B cell (primary cell): ENCODE measurements at places on chromosomes 2 and 18.
A peak's percentile ranks its signal among the peaks of the same experiment; 100 is the strongest.

- no peaks in the 10 kb centered on the region for H3K36me3 ChIP-seq
- no peak overlapping the region for H3K27ac ChIP-seq
- H3K4me1 ChIP-seq, result no peaks in the 10 kb centered on the region
Observed at GRCh38 chr2:147913701-147914480, 69.1 kb downstream of the ACVR2A start.

DNA sequence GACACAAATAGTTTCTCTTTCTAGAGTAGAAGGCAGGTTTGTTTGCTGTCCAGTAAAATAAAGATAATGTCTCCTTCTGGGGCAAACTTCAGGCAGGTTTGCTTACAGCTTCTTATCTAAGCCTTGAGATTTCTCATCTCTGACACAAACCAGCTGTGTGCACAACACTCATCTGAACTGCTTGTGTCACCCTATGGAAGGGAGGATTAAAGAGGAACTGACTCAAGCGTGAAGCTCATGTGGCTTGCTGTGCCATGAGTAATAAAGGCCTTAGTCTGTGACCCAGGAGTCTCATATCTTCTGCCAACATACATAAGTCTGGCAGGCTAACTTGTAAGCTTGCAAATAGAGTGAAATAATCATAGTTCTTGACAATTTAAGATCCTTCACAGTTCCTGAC lies 24.2 kb upstream of the CPO start:
- no peaks in the 10 kb centered on the region for H3K27me3 ChIP-seq
- no peaks in the 10 kb centered on the region for H3K4me1 ChIP-seq
- no peaks in the 10 kb centered on the region for H3K36me3 ChIP-seq
- no peak for DNase-seq
- no peak overlapping the region for H3K27ac ChIP-seq

DNA sequence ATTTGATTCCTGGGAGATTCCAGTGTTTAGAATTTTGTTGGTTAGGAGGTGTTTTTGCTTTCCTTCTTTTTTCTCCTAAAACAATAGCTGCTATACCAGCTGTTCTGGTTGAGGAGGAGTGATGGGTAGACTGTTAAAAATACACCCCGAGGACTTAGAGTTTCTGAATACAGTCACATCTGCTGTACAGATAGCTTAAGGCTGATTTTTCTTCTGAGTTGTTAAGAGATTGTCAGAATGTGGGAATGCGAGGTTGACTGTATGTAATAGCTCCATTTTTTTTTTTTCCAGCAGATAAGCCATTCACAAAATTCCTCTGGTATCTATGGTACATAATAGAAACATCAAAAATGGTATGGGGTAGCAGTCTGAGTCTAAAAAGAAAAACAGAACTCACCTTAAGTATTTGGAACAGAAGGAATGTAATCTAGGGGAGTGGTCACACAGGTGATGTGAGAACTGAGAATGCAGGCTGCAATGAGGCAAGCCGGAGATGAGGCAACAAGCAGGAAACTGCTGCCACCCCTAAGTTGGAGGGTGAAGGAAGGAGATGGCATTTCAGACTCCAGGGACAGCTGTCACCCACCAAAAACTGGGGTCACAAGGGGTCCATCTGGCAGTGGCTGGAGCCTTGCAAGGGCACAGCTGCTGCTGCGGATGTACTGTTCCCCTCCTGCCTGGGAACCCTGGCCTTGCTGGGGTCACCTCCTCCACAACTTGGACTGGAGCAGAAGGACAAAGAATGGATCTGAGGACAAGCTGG lies 2.4 kb downstream of the DGKD start:
- H3K4me1 ChIP-seq, result peaks cover 84% of the 10 kb centered on the region
- no peaks in the 10 kb centered on the region for H3K27me3 ChIP-seq
- no peak for DNase-seq

DNA sequence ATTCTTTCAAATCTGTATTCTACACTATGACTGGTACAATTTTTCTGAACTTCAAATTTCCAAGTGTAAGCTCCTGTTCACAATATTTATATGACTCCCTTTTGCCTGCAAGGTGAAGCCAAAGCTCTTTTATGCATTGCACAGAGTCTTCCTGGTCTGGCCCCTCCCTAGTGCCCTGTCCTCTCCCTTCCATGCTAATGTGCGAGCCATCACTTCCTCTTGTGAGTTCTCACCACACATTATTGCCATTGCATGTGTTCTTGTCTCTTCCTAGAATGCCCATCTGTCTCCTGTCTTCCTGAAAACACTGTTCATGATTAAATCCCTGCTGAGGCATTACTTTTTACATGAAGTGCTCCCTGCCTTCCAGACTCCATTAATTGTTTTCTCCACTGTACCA lies 169.9 kb downstream of the MC4R start:
- DNase-seq, result no peak
- no peak overlapping the region for H3K27ac ChIP-seq
- no peaks in the 10 kb centered on the region for H3K4me1 ChIP-seq

DNA sequence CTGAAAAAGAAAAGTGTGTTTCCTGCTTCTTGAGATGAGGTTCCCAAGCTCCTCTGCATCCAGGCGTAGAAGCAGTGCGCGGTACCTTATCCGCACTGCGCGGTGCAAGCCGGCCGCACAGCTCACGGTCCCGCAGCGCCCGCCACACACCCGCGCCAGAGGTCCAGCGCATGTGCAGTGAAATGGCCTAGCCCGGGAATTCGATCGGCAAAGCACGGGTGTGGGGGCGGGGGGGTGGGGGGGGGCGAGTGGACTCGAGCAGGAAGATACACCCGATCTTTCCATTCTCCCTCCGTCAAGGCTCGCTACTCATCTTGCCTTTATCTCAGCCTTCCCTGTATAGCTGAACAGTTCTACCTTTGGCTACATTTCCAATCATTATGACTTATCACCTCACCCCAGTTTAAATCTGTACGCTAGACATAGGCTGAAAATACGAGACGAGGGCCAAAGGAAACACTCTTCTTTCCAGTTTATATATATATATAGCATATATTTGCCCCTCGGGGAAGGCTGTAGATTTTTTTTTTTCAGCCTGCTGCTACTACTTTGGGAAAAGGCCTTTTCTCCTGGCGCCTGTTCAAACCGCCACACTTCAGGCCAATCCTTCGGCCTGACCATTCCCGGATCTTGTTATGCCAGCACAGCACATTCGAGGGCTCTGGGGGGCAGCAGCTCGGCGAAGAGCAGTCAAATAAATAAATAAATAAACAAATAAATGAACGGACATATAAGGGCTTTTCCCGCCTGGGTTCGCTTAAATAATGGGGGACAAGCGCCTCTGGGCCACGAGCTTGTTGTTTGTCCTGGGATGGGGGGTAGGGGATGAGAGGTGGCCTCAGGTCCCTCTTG lies 10.4 kb downstream of the HOXD8 start:
- no peak overlapping the region for H3K27ac ChIP-seq
- H3K27me3 ChIP-seq, result peaks cover 58% of the 10 kb centered on the region
- H3K4me3 ChIP-seq, result no peak overlapping the region
- no peaks in the 10 kb centered on the region for H3K36me3 ChIP-seq
- H3K4me1 ChIP-seq, result peaks cover 40% of the 10 kb centered on the region

GRCh38 chr2:178998539-178998938 lies 51.4 kb downstream of the CCDC141 start:
- H3K27ac ChIP-seq, result no peak overlapping the region
- no peaks in the 10 kb centered on the region for H3K36me3 ChIP-seq
- peaks cover 11% of the 10 kb centered on the region for H3K4me1 ChIP-seq
- H3K4me3 ChIP-seq, result no peak overlapping the region
- peak; percentile 17 for DNase-seq

- no peak for DNase-seq
- no peaks in the 10 kb centered on the region for H3K27me3 ChIP-seq
- no peaks in the 10 kb centered on the region for H3K4me1 ChIP-seq
- no peaks in the 10 kb centered on the region for H3K36me3 ChIP-seq
- no peak overlapping the region for H3K4me3 ChIP-seq
Observed at GRCh38 chr2:150479075-150479915, 8.2 kb downstream of the RND3 start.

- no peaks in the 10 kb centered on the region for H3K36me3 ChIP-seq
- H3K27ac ChIP-seq, result no peak overlapping the region
- H3K27me3 ChIP-seq, result no peaks in the 10 kb centered on the region
- no peak overlapping the region for H3K4me3 ChIP-seq
- no peaks in the 10 kb centered on the region for H3K4me1 ChIP-seq
- DNase-seq, result no peak
Observed at GRCh38 chr2:239587841-239588240, 187.0 kb upstream of the HDAC4 start.

DNA sequence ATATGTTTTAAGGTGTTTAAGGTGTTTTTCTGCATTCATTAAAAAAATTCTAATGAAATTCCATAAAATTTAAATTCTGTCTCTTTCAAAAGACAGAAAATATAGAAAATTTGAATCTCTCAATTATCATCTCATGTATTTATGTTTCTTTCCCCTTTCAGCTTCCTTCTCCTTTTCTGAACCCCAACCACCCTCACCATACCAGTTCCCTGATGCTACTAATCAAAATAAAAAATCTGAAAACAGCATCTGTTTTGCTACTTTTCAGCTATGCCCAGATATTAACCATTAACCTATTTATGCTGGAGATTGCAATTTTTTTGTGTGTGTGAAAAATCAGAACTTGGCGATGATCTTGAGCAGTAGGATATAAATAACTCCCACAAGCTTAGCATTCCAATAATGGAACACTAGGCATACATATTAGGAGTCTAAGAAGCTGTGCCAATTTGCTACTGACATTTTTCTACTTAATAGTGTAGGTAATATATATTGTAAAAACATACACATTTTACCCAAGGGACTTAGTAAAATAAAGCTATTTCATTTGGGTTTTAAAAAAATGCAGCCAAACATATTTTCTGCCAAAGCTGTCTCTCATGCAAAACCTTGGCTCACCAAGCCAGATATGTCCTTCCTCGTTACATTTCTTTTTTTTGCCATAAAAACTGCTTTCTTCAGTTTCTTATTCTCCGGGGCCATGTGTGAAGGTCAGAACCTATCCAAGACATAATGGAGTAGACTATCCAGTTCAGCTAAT lies 32.6 kb upstream of the AGPS start:
- no peak for DNase-seq
- no peak overlapping the region for H3K27ac ChIP-seq
- H3K36me3 ChIP-seq, result no peaks in the 10 kb centered on the region
- H3K27me3 ChIP-seq, result no peaks in the 10 kb centered on the region
- no peaks in the 10 kb centered on the region for H3K4me1 ChIP-seq

GRCh38 chr2:191881982-191882816 lies 35.3 kb upstream of the CAVIN2 start:
- H3K27ac ChIP-seq, result no peak overlapping the region
- H3K36me3 ChIP-seq, result no peaks in the 10 kb centered on the region
- no peak overlapping the region for H3K4me3 ChIP-seq
- DNase-seq, result no peak
- no peaks in the 10 kb centered on the region for H3K27me3 ChIP-seq

- no peak overlapping the region for H3K4me3 ChIP-seq
- no peaks in the 10 kb centered on the region for H3K4me1 ChIP-seq
- no peaks in the 10 kb centered on the region for H3K27me3 ChIP-seq
Observed at GRCh38 chr2:76501641-76502040, 790.9 kb upstream of the GCFC2 start.

- H3K27me3 ChIP-seq, result no peaks in the 10 kb centered on the region
- no peak overlapping the region for H3K4me3 ChIP-seq
- no peaks in the 10 kb centered on the region for H3K36me3 ChIP-seq
- H3K4me1 ChIP-seq, result no peaks in the 10 kb centered on the region
Observed at GRCh38 chr18:49619801-49620200, 57.9 kb downstream of the LIPG start.

- H3K27ac ChIP-seq, result no peak overlapping the region
- H3K4me1 ChIP-seq, result no peaks in the 10 kb centered on the region
- H3K27me3 ChIP-seq, result no peaks in the 10 kb centered on the region
- no peak for DNase-seq
- H3K4me3 ChIP-seq, result no peak overlapping the region
- no peaks in the 10 kb centered on the region for H3K36me3 ChIP-seq
Observed at GRCh38 chr18:59768409-59768808, 71.2 kb upstream of the CCBE1 start.

- H3K27ac ChIP-seq, result peak overlapping the region; percentile 81
- no peaks in the 10 kb centered on the region for H3K27me3 ChIP-seq
- peaks cover 5% of the 10 kb centered on the region for H3K4me1 ChIP-seq
- H3K36me3 ChIP-seq, result no peaks in the 10 kb centered on the region
- no peak for DNase-seq
Observed at GRCh38 chr18:12946549-12947284, 1.1 kb upstream of the SEH1L start.

- H3K36me3 ChIP-seq, result no peaks in the 10 kb centered on the region
- no peaks in the 10 kb centered on the region for H3K27me3 ChIP-seq
- H3K27ac ChIP-seq, result no peak overlapping the region
- no peaks in the 10 kb centered on the region for H3K4me1 ChIP-seq
- no peak for DNase-seq
Observed at GRCh38 chr2:240257940-240258580, 117.6 kb upstream of the OTOS start.

- no peak overlapping the region for H3K4me3 ChIP-seq
- no peak overlapping the region for H3K27ac ChIP-seq
- no peaks in the 10 kb centered on the region for H3K4me1 ChIP-seq
Observed at GRCh38 chr2:60033325-60033724, 520.1 kb downstream of the BCL11A start.

- peaks cover 78% of the 10 kb centered on the region for H3K4me1 ChIP-seq
- H3K27me3 ChIP-seq, result no peaks in the 10 kb centered on the region
- H3K4me3 ChIP-seq, result no peak overlapping the region
- H3K27ac ChIP-seq, result peak overlapping the region; percentile 1
- peaks cover 28% of the 10 kb centered on the region for H3K36me3 ChIP-seq
Observed at GRCh38 chr2:197232010-197232409, 78.6 kb downstream of the ANKRD44 start.

DNA sequence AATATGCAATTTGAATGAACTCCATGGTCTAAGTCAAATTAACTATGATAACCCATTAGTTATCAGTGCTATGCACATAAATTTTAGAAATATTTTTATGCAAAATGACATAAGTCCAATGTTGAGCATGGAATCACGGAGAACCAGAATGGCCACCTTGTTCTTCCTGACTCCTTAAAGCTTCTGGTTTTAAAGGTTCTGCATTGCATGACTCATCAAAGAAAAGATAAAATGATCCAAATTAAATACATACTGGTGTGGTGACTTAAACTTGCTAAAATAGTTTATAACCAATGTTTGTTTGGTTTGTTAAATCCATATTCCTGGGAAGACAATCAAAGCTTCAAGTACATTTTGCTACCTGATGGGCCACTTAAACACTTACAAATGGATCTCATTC lies 1146.9 kb upstream of the NRXN1 start:
- H3K27ac ChIP-seq, result no peak overlapping the region
- no peaks in the 10 kb centered on the region for H3K4me1 ChIP-seq
- H3K27me3 ChIP-seq, result no peaks in the 10 kb centered on the region
- no peaks in the 10 kb centered on the region for H3K36me3 ChIP-seq

DNA sequence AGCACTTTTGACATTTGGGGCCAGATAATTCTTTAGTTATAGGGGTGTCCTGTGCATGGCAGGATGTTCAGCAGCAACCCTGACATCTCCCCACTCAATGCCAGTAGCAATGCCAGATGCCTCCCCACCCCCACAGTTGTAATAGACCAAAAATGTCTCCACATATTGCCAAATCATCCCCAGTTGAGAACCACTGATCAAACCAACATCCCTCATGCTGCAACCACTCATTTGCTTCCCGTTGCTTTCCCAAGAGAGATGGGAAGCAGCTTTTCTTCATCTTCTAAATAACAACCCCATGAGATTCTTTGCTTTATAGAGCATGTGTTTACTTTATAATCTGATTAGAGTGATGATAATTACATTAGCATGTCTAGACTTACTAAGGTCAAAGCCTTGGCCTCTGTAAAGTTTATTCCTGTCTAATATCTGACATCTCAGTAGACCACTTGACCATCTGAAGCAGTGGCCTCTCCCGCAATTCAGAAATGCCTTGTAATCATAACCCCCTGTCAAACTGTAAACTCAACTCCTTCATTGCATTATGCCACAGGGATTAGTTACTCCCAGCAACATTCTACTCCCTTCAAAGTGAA lies 28.7 kb upstream of the C1D start:
- H3K27ac ChIP-seq, result no peak overlapping the region
- no peak for DNase-seq
- H3K27me3 ChIP-seq, result no peaks in the 10 kb centered on the region
- no peaks in the 10 kb centered on the region for H3K4me1 ChIP-seq
- H3K4me3 ChIP-seq, result no peak overlapping the region
- H3K36me3 ChIP-seq, result no peaks in the 10 kb centered on the region
